T-helper 17 cell (primary cell): ENCODE measurements at places on chromosomes 3 and 15.

DNA sequence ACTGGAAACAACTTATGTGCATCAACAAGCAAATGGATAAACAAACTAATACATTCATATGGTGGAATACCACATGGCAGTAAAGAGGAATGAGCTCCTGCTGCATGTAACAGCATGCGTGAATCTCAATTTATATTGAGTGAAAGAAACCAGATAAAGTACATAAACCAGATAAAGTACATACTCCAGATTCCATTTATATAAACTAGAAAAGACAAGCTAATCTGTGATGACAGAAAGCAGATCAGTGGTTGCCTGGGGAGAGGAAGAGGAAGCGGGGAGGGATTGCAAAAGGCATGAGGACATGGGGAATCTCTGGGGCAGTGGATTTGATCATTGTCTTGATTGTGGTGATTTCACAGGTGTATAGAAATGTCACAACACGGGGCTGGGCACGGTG, 34.2 kb downstream of the LIMD1 start:
- no peak overlapping the region for H3K4me3 ChIP-seq
- H3K4me1 ChIP-seq: peaks cover 36% of the 10 kb centered on the region
- H3K36me3 ChIP-seq: no peaks in the 10 kb centered on the region
- H3K27ac ChIP-seq: peak overlapping the region; percentile 39
- H3K27me3 ChIP-seq: no peaks in the 10 kb centered on the region

- no peaks in the 10 kb centered on the region for H3K27me3 ChIP-seq
- no peaks in the 10 kb centered on the region for H3K36me3 ChIP-seq
- peaks cover 10% of the 10 kb centered on the region for H3K4me1 ChIP-seq
These were observed 26.1 kb downstream of the DNAJC13 start for GRCh38 chr3:132443421-132443820.

GRCh38 chr3:153078826-153079225, 83.2 kb upstream of the RAP2B start:
- no peaks in the 10 kb centered on the region for H3K36me3 ChIP-seq
- no peak for DNase-seq
- H3K4me3 ChIP-seq: no peak overlapping the region
- no peaks in the 10 kb centered on the region for H3K4me1 ChIP-seq

- peak overlapping the region; percentile 79 for H3K4me3 ChIP-seq
- peaks cover 8% of the 10 kb centered on the region for H3K4me1 ChIP-seq
- no peak overlapping the region for H3K27ac ChIP-seq
- no peak for DNase-seq
- peaks cover 84% of the 10 kb centered on the region for H3K27me3 ChIP-seq
These were observed 320 bp upstream of the ACAN start for GRCh38 chr15:88802991-88803240.

- no peak overlapping the region for H3K4me3 ChIP-seq
- H3K27ac ChIP-seq: no peak overlapping the region
- H3K27me3 ChIP-seq: no peaks in the 10 kb centered on the region
- peaks cover 10% of the 10 kb centered on the region for H3K36me3 ChIP-seq
- no peak for DNase-seq
These were observed 156.2 kb downstream of the PLCL2 start for GRCh38 chr3:17040990-17041377.
